Renal pelvis (tissue), 12 donors: ENCODE measurements at places on chromosomes 7 and 10.
A peak's percentile ranks its signal among the peaks of the same experiment; 100 is the strongest.

DNA sequence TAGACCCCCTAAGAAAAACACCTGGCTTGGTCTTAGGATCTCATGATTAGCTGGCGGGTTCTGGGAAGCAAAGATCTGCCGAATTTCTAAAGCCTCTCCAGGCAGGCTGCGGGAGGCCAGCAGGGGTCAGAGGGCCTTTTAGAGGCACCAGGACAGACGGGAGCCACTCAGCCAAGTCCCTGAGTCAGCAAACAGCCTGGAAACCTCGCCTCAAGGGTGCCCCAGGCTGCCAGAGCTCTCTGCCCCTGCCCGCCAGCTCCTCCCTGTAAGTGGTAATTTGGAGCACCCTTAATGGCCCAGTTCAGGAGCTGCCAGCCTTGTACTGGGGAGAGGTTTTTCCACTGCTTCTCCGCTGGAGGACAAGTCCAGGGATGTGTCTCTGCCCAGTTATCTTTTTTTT lies 88.7 kb downstream of the HIP1 start:
- no peak for DNase-seq

DNA sequence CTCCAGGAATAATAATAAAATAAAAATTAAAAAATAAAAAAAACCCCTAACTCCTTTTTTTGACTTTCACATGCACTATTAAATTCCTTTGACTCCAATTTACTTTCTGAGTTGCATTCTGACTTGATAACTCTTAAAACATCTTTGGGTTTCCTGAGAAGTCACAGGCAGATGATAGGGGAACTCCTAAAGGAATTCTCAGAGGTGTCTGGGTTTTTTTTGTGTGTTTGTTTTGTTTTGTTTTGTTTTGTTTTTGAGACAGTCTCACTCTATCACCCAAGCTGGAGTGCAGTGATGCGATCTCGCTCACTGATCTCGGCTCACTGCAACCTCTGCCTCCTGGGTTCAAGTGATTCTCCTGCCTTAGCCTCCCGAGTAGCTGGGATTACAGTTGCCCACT lies 52.7 kb upstream of the APBB1IP start:
- no peak for DNase-seq

DNA sequence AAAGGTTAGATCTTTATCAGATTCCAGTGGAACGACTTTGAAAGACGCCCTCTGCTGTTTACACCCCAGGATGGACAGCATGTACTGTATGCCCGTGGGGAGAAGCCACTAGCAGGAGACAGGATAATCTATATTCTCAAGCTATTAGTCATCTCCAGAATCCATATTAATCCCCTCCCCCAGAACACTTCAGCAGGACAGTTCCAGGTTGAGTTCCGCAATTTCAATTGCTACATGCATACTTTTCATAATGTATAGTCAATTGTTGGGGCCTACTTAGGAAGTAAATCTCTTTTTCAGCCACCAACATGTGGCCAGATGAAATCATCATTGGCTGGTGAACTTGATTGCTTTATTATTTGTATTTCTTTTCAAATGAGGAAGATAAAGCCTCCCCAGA lies 313.1 kb upstream of the SMIM30 start:
- DNase-seq = no peak

DNA sequence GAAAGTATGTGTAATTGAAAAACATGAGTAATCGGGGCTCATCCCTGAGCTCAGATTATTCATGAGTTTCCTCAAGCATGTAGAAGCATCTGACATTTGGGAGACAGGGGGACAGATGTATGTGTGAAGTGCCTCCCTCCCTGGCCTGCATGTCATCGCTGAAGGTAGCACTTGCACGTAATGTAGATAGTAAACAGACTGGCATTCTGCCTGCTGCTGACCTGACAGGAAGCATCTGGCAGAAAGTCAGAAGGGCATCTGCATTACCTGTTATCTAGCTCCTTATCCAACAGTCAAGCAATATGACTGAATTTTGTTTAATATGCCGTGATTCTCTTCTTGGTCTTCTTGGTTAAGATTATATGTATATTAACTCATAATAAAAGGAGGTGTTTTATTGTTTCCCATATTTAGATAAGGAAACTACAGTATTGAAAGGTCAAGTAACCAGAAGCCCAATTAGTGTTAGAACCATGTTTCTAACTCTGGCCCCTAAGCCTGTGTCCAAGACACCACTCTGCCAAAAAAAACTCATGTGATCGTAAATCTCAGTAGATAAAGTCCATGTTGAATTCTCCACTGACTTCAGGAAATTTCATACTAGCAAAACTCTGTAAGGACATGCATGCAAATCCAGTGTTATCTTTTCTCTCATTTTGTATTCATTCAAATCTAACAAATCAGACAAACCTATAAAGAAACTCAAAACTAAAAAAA lies 918.1 kb upstream of the MBL2 start:
- DNase-seq = peak; percentile 35

DNA sequence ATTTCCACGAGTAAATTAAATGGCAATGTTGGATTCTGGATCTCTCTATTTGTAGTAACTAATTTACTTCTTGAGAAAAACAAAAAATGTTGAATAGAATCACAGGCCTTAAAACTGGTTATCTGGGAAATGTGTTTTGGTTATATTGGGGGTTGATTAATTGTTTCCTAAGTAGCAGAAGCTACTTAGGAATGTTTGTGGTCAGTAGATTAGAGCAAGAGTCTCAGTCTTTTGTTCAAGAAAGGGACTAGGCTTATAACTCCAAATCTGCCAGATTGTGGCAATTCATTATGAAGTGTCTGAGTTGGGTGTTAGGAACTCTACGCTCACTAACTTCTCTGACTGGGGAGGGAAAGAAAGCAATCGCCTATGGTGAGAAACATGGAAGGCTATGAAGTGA lies 244.3 kb upstream of the PHYHIPL start:
- DNase-seq = no peak

GRCh38 chr10:70778267-70778924 lies 6.8 kb downstream of the TBATA start:
- DNase-seq = no peak

DNA sequence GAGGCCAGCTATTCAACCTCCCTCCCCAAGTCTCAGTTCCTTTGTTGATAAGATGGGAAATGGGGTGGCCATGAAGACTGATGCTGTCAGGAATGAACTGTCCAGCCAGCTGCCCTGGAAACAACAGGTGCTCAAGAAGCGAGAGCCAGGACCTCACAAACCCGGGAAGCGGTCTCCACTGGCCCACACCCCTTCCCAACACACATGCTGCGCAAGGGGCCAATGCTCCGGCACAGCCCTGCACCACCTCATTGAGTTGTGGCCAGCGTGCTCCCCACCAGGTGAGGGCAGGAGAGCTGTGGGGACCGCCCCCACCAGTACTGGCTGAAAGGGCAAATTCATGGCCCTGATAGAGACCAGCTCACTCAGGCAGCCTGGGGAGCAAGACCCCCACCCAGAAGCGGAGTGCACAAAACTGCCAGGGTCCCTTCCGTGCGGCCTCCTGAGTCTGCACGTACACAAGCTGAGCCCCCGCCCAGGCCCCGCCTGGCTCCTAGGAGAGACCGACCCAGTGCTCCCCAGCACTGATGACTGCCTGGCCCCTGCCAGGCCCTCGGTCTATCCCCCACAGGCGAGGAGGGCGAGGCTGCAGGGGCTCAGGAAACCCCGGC lies 216.6 kb downstream of the MAD1L1 start:
- DNase-seq = no peak

DNA sequence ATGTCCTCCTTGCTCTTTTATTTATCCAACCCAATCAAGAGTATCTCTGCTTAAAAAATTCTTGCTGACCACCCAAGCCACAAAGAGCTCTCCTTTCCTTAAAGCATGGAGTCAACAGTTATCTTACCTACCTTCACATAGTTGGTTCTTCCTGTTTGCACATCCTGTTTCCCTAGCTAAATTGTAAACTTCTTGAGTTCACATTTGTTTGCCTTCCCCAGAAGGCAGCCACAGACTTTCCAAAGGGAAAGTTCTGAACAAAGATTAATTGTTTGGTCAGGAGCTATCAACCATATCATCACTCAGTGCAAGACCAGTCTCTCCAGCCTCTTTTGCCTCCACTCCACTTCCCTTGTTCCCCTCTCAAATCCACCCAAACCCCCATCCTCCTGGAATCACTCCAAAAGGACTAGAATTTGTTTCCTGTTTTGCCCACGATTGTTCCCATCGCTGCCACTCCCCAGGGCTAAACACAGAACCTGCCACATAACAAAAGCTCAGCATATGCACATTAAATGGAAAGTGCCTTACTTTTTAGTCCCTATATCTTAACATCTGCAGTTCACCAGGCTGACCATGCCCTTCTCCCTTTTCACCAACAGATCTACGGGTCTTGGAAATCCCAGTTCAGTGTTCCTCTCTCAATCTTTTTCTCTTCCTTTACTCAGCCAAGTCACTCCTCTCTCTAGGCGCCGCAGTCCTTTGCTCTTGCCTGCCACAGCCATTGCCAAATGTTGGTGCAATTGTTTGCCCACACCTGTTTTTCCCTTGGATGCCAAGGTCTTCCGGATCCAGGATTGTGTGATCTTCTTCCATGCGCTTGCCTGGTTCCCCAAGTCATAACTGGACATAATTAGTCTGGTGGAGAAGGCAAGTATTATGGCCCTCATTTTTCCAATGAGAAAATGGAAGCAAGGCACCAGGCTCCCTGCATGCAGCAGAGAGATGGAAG lies 265.5 kb downstream of the KCNMA1 start:
- DNase-seq = no peak

DNA sequence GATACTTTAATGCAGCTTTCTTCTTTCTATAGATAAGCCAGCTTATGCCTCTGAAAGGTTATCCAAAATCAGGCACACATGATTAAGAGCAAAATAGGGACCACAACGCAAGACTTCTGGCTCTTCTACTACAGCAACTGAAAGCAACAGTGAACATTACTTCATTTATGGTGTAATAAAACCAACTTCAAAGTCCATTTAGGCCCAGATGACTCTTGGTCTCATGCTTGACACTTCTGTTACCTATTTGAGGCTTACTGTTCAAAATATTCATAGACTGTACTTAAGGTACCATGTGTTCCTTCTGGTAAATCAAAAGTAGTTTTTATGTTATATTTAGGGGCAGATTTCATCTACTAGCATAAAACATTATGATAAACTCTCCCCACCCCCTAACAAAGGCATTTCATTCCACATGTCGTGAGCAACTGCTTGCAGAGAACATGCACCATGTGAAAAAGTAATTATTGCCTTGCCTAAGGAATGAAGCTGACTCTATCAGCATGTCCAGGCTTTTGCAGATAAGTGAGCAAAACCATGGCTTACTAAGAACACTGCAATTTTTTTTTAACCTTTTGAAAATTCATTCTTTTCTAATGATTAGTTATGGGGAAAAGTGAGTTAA lies 154.9 kb upstream of the ITGB1 start:
- DNase-seq = no peak

GRCh38 chr7:129163875-129164544 lies 19.5 kb downstream of the TSPAN33 start:
- DNase-seq = no peak

GRCh38 chr7:114375907-114376306 lies 38.7 kb upstream of the FOXP2 start:
- DNase-seq = no peak

DNA sequence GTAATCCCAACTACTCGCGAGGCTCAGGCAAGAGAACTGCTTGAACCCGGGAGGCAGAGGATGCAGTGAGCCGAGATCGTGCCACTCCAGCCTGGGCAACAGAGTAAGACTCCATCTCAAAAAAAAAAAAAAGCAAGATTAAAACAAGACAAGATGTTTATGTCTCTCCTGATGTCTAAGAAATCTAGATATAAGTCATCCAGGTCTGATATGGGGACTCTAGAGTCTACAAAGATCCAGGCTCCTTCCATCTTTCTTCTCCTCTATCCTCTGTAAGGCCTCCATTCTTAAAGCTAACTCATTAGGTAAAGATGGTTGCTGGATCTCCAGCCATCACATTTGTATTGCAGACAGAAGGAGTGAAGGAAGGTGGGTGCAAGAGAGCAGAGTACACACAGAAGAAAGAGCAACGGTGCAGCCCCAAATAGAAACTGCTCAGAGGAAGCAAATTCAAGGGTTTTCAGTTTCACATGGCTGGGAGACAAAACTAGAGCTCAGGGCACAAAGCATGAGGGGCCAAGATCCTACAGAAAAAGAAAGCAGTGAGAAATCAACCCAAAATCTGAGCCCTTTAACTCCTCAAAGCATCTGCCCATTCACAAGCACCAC lies 57.6 kb downstream of the USP6NL start:
- DNase-seq = no peak

DNA sequence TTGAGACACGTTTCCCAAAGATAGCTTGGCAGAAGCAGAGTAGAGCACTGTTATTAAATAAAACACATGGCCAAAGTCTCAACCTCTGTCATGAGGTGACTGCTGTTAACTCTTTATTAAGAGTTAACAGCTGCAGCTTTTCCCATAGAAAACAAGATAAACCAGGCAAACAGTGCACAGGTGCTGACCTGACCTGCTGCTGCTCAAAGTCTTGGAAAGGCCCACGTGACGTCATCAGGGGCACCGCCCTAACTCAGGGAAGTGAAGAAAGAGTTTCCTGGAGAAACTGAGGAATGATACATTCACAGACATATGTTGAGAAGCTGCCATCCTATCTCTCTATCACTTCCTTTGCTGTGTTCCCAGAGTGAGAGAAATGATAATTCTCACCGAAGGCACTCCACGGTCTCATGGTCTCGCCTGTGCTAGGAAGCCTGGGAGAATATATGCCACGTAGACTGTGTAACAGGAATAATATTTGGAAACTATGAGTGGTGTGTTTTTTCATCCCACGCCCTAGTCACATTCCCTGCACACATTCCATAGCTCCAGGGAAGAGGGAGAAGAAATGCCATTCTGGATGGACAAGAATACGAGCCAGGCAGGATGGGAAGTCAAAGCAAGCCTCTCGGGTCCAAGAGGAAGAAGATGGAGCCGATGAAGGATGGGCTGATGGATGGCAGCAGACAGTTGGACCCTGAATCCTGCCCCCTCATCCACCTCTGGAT lies 146.2 kb upstream of the NFE2L3 start:
- no peak for DNase-seq

GRCh38 chr10:71228875-71229675 lies 16.7 kb downstream of the UNC5B start:
- no peak for DNase-seq

GRCh38 chr10:95245425-95246055 lies 45.3 kb downstream of the PDLIM1 start:
- peak; percentile 55 for DNase-seq

GRCh38 chr10:58994226-58995057 lies 182.0 kb upstream of the PHYHIPL start:
- DNase-seq = no peak

- DNase-seq = no peak
Observed at GRCh38 chr7:86955895-86956503, 103.5 kb downstream of the ELAPOR2 start.

- DNase-seq = no peak
Observed at GRCh38 chr7:53303781-53304180, 268.3 kb downstream of the POM121L12 start.
